ENCODE measurements at places on chromosomes 13 and 19.
A peak's percentile ranks its signal among the peaks of the same experiment; 100 is the strongest.

GRCh38 chr19:28980236-28980868 is 232.6 kb downstream of the UQCRFS1 start:
- DNase-seq = no peak

- DNase-seq = no peak
Observed at GRCh38 chr13:21324803-21325202, 134.3 kb downstream of the ZDHHC20 start.

- peak; percentile 93 for DNase-seq
Observed at GRCh38 chr19:36528194-36528920, at the start of gene ZNF260. Gene ZNF260 (minus strand): TSS chr19:36528271. CDS start chr19:36515238, 13,033 bp downstream.

GRCh38 chr13:90447734-90448101 is 899.8 kb upstream of the MIR17HG start:
- no peak for DNase-seq

DNA sequence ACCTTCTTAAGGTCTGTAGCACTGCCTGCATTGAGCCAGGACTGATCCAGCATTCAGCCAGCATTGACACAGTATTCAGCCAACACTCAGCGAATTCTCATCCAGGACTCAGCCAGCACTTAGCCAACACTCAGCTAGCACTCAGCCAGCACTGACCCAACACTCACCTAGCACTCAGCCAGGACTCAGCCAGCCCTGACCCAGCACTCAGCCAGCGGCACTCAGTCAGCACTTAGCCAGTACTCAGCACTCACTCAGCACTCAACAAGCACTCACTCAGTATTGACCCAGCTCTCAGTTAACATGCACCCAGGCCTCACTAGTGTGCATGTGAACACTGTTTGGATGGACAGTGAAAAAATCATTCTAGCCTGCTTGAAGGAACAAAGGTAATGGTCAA is 55.0 kb downstream of the TSHZ3 start:
- DNase-seq = no peak

DNA sequence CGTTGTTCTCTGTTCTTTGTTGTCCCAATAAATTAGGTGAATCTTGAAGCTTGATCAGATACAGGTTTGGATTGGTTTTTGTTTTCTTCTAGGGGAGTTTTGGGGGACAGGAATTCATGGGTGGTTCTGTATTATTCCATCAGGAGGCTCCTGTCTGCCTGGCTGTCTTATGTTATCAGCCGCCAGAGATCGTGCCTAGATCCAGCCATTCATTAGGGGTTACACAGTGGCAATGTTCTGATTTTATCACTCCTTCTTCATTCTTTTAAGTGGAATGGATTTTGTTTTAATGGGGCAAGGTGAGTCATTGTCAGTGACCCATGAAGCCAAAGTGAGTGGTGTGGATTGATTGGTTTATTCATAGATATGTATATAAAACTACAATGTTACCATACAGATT is 71.9 kb downstream of the CHST8 start:
- DNase-seq = no peak

DNA sequence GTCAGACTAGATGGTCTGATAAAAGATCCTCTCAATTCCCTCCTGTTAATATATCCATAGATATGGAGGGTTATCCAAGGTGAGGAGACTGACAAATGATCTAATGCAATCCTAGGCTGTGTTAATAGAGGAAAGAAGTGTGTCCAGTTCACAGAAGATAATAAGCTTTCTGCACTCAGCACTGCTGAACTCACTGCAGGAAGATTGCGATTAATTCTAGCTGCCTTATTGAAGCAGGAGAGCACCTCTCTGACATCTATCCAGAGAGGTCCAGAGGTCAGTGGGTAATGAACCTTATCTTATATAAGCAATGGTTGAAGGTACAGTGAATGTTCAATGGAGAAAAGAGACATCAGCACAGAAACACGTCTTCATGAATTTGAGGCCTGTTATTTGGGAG is 75.9 kb upstream of the SLC10A2 start:
- no peak for DNase-seq

DNA sequence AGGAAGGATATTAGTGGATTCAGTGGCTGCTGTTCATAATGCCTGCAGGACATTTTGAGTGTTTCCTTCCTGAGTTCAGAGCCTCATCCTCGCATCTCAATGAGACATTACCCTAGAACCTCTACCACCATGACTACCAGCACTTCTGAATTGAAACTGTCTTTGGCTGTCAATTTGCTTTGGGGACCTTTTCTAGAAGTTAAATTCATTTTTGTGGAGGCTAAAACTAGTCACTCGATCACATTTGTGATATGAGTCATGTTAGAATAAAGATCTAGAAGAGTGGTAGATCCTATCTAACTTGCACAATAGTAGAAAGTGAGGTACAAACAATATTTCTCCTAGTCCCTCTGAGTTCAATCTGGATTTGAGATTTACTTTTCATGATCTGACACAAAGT is 124.9 kb downstream of the KCNRG start:
- DNase-seq = no peak

GRCh38 chr13:66830940-66831716 is 399.0 kb downstream of the PCDH9 start:
- no peak for DNase-seq

DNA sequence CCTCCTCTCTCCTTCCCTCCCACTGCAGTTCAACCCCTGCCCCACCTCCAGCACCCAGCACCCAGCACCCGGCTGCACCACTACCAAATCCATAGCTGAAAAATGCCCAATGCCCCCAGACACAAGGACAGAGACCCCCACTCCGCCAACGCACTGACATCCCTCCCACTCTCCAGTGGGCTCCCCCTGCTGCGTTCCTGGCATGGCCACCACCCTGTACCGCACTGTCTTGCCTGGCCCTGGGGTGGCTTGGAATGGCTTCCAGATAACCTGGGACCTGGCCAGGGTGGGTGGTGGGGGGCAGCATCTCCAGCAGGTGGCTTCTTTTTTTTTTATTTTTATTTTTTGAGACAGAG is 5.8 kb upstream of the MKNK2 start:
- no peak for DNase-seq

DNA sequence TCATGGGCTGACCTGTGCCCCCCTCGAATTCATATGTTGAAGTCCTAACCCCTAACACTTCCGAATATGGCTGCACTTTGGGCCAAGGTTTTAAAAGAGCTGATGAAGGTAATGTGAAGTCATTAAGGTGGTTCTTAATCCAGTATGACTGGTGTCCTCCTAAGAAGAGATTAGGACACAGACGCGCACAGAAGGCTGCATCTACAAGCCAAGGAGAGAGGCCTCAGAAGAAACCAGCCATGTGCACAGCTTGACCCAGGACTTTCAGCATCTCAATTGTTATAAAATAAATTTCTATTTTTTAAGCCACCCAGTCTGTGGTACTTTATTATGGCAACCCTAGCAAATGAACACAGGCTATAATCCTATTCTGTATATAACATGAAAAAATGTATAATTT is 99.9 kb downstream of the DOCK9 start:
- DNase-seq = no peak

DNA sequence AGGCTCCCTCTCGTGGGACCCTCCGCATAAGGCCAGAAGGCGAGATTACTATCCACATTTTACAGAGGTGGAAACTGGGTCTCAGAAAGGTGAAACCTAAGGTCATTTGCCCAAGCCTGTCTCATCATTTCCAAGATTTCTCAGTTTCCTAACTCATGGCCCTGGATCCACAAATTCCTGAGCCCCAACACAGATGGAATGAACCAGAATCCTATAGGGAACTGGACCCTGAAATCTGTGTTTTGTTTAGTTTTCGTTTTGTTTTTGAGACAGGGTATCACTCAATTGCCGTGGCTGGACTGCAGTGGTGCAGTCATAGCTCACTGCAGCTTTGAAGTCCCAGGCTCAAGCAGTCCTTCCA is 563 bp upstream of the GNG7 start:
- no peak for DNase-seq

DNA sequence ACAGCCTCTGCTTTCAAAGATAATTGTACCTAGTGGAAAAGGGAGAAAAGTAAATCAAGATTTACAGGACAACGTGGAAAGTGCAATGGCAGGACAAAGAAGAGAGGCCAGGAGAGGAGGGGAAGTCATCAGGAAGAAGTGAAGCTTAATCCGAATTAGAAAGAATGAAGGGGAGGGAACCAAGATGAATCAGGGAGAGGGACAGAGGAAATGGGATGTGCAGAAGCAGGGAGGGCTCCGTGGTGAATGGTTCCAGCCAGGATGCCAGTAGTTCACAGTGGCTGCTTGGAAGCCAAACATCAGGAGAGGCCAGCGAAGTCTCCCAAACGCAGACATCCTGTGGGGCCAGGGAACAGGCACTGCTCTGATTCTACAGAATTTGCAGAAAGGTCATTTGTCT is 144.4 kb downstream of the LIG4 start:
- DNase-seq = no peak

- no peak for DNase-seq
Observed at GRCh38 chr19:7280940-7281666, 13.1 kb downstream of the INSR start.

DNA sequence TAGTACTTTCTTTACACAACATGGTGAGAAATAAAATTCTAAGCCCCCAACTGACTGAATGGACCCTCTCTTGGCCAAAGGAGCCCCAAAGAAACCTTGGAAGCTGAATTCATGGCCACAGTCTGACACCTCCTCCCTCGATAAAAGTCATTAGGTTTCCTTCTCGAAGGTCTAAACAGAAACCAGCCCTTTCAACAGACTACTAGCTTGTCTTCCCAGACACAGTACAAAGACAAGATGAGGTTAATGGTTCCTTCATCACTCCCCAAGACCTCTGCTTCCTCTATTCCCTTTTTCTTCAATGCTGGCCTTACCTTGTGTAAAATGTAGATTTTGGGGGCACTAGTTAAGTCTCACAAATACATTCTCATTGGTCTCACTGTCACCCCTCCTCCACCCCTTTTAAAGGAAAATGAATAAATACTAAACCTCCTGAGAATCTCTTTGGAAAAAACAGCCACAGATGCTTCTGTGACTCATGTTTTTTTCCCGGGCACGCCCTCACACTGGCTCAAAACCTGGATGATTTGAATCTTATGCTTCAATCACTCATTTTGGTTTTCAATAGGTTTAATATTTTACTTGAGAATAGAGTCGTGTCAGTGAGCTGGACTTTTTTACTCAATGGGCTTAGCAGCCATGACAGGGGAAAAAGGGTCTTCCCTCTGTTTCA is 65.8 kb upstream of the MED4 start:
- no peak for DNase-seq

- no peak for DNase-seq
Observed at GRCh38 chr13:37944869-37945442, 75.4 kb upstream of the TRPC4 start.

DNA sequence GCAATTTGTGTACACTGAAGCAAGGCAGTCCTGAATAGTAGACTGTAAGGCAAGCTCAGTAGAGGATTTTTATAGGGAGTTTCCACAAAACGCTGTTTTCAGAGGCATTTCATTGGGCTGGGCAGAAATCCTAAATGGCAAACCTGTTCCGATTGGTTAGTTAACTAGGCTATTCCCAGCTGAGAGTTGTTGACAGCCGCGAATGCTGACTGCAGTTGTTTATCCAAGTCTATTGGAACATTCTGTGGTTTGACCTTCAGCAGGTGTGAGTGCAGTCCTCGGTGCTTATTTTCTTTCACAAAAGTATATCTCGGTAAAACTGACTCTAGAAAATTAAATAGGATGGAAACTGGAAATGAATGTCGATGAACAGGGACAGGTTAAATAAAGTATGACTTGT is 45.4 kb downstream of the TPT1 start:
- DNase-seq = no peak

GRCh38 chr13:113616281-113616906 is 31.8 kb downstream of the TFDP1 start:
- no peak for DNase-seq

GRCh38 chr13:38854226-38854625 is 136.4 kb downstream of the STOML3 start:
- DNase-seq = no peak

GRCh38 chr13:79812070-79812850 is 331.3 kb downstream of the NDFIP2 start:
- DNase-seq = no peak

GRCh38 chr13:107251341-107251740 is 683.4 kb upstream of the ARGLU1 start:
- no peak for DNase-seq

GRCh38 chr13:39820606-39821005 is 165.1 kb downstream of the COG6 start:
- no peak for DNase-seq

DNA sequence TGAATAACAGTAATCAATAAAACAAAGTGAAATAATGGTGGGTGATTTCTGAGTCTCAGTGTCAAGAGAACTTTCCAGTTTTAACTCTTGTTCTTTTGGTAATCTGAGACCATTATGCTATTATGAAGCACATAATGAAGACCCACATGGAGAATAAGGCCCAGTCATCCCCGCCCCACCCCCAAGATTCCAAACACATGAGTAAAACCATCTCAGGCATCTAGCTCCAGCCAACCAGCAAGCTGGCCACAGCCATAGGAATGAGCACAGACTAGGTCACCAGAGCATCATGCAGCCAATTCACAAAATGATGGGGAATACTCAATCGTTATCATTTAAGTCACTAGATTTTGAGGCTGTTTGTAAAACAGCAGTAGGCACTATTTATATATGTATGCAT is 1769.0 kb upstream of the PCDH20 start:
- DNase-seq = no peak

- no peak for DNase-seq
Observed at GRCh38 chr13:101746513-101746912, 294.0 kb downstream of the ITGBL1 start.

- DNase-seq = no peak
Observed at GRCh38 chr19:3319643-3320353, 46.6 kb upstream of the NFIC start.

GRCh38 chr19:39423258-39424086 is 11.0 kb downstream of the PLEKHG2 start:
- no peak for DNase-seq

DNA sequence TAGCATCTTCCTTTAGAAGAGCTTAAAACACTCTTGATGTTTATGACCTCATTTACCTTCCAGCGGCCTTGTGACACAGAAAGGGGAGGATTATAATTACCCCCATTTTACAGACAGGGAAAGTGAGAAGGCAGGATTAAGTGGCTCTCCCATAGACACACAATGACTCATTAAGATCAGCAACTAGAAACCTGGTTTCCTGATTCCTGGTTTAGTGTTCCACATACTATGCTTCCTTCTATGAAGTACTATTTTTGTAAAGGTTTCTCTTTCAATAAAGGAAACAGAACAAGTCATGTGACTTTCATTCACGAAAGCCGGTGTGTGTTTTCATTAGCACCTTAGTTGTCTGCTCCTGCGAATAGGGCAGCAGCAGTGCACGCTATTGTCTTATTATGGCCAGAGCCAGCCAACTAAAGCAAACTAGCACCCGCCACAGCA is 8.3 kb downstream of the IRS2 start:
- no peak for DNase-seq

GRCh38 chr13:91086936-91087716 is 260.4 kb upstream of the MIR17HG start:
- DNase-seq = no peak

DNA sequence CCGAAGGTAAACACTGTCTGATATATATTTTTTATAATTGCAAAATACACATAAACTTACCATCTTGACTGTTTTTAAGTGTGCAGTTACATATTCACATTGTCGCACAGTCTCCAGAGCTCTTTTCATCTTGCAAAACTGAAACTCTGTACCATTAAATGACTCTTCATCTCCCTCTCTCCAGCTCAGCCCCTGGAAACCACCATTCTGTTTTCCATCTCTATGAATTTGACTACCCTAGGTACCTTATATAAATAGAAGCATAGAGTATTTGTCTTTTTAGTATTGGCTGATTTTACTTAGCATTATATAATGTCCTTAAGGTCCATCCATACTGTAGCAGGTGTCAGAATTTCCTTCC is 45.8 kb downstream of the LRCH1 start:
- DNase-seq = no peak

Data from stimulated activated CD8-positive, alpha-beta memory T cell treated with anti-CD3 and anti-CD28 coated beads, Interleukin-7, amount 100 ng/mL, for 48 hours (primary cell).